ENCODE measurements at places on chromosomes 2 and 18.

DNA sequence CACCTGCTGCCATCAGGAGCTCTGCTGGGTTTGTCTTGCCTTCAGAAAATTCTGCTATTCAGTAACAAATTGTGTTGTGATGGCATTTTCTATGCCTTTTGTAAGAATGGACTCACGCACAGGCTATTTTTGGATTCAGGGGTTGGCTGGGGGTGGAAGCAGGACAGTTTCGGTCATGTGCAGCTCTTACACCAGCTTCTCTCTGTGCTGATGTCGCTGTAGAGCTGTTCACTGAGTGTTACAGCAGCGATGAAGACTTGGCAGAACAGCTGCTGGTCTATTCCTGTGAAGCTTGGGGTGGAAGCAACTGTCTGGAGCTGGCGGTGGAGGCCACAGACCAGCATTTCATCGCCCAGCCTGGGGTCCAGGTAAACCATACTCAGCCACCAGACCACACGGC is 49.2 kb downstream of the TRPM8 start:
- DNase-seq: no peak

- DNase-seq: no peak
Measured at GRCh38 chr2:236745420-236746210, 176.0 kb downstream of the ACKR3 start.

DNA sequence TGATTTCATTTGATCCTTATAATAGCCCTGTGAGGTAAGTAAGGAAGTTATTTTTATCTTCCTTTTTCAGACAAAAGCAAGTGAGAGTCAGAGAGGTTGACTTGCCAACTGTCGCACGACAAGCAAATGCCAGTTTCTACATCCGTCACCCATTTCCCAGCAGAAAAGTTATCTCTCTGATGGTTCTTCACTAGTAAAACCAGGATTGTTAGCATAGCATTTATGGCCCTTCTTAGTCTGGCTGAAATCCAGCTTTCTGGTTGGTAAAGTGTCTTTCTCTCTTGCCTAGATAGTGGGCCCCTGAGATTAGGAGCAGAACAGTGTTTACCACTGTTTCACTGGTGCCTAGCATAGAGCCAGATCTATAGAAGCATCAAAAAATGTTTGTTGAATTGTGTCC is 7.1 kb upstream of the XDH start:
- DNase-seq: no peak

DNA sequence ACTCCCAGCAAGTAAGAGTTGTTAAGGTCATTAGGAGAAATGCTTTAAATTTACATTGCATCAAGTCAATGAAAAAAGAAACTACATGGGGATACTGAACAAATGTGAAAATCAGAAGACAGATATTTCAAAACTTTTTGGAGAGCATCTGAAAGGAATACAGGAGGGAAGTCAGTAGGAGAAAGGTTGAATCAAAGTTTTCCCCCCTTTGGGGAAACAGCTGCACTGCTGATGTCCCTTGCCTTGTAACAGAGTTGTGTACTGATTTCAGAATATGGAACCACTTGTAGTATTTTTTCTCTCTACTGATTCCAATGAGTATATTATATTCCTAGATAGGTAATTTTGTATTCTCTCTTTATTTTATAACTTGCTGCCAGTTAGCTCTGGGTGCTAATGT is 592.5 kb upstream of the ZEB2 start:
- no peak for DNase-seq

- no peak for DNase-seq
Measured at GRCh38 chr2:65450393-65450792, 18.0 kb upstream of the SPRED2 start.

DNA sequence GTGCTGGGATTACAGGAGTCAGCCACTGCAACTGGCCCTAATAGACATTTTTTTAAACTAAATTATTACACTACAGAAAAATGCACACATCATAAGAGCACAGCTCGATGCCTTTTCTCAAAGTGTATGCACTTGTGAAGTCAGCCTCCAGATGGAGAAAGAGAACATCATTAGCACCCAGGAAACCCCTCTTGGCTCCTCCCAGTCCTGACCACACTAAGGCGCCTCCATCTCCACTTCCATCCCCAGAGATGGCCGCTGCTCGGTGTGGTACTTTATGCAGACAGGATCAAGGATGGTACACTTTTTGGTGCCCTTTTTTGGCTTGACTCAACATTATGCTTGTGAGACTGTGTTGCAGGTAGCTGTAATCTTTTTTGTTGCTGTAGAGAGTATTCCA is 34.8 kb downstream of the RRM2 start:
- DNase-seq: no peak

DNA sequence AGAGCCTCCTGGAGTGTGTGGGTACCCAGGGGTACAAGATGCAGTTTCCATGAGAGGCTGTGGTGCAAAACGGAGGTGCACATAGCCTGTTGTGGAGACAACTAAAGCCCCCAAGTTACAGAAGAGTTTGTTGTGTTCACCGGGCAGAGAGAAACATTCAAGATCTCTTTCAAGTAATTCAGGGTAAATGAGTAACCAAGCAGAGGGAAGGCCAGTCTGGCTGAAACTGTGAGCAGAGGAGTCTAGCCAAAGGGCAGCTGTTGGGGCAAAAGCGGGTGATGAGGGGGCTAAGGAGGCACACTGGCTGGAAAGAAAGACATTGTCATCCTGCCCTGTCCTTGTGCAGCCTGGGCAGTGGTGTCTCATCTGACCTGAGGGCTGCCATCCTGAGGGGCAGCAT is 52.0 kb downstream of the CXCR4 start:
- no peak for DNase-seq

DNA sequence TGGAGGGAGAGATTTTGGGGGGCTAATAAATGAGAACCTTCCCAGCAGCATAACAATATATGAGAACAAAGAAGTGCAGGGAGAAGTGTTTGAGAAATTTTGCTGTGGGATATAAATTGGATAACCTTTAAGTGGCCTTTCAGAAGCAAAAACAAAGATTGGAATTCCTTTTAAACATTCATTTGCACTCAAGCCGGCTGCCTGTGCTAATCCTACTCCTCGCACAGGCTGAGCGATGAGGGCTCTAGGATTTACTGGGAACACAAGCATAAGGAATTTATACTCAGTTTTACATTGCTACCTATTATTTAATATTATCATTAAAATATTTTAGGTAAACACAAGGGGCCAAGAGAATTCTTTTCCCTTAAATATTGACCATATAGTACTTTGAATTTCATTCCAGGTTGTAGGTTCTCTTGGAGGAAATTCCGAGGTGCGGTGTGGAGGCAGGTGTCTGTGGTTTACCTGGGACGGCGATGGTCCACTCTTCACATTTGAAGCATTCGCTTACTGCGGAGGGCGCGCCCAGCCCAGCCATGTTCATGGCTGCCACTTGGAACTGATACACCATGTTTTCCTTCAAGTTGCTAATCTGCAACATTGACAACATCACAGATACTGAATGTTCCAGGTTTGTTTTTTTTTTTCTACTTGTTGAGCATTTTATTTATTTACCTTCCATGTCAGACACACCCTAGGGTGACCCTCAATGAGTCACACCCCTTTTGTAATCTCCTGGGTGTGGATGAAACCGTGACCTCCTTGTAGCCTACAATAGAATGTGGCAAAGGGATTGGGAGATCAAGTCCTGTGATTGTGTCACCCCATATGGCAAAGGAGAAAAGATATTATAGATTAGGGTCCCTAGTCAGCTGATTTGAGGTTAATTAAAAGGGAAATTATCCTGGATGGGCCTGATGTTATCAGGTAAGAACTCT is 100.1 kb downstream of the MYOM1 start:
- no peak for DNase-seq

DNA sequence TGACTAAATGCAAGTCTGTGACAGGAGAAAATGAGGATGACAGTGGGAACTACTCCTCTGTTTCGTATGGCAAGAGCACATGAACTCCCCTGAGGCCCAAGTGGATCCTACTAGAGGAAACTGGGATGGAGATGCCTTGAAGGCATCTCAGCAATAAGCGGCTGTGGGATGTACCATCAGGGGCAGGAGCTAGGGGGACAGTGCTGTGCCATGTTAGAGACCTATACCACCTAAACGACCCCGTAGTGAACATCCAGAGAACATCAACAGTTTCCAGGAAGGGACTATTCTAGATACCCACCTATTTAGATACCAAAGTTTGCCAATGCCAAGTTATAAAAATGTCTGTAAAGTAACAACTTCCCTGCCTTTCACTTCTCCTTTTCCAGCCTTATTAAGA is 860.8 kb upstream of the ACVR2A start:
- DNase-seq: no peak

DNA sequence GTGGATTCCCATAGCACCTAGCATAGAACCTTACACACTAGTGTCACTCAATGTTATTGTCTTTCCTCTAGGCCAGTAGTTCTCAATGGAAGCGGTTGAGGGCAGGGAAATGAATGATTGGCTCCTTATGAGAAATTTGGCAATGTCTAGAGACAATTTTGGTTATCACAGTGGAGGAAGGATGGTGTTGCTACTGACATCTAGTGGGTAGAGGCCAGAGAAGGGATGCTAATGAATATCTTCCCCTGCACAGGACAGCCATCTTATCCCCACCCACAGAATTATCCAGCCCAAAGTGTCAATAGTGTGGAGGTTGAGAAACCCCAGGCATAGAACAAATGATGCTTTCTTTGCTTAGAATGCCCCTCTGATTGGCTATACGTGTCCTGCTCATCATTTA is 15.8 kb downstream of the C18orf63 start:
- no peak for DNase-seq

GRCh38 chr2:72982219-72982618 is 64.9 kb downstream of the EMX1 start:
- DNase-seq: no peak

DNA sequence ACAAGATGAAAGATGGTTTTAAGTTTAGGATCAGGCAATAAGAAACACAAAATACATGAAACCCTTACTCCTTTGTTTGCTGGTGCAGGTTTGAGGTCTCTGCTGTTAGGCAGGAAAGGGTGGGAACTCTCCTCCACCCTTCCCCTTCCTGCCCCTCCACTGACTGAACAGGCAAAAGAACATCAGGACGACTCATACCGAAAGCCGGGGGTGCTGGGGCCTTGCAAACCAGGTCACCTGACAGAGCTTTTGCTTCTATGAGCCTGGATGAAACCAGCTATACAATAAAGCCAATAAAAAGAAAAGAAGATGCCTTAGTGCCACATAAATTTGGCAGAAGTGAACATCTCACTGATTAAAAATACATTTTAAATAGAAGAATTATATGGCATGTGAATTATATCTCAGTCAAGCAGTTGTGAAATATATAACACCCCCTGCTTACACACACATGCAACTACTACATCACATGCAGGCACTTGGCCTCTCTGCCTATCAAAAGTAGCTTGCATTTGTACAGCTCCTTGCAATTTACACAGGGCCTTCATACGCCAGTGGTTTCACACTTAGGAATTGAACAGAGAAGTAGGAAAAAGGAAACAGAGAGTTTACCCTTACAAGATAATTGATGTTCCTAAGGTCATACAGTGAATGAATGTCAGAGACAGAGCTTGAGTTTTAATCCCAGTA is 215.1 kb upstream of the TRIB2 start:
- peak; percentile 74 for DNase-seq

GRCh38 chr2:212052412-212053159 is 486.0 kb downstream of the ERBB4 start:
- DNase-seq: no peak
